ENCODE measurements at places on chromosomes 7 and 10.

- no peak for DNase-seq
Measured at GRCh38 chr7:79789584-79790345, 336.3 kb upstream of the MAGI2 start.

DNA sequence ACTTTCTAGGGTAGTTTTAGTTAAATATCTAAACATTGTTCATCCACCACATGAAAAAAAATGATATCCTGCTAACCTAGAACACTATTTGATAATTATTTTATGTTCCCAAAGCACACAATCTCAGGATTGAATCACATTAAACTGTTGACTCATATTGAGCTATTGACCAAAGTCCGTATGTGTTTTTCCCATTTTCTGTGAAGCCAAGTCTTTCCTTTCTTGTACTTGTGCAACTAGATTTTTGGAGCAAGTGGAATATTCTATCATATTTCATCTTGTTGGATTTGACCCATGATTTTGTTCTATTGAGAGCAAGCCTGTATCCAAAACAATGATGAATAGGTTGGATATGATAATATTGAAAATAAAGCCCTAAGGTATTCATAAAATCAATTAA, 164.6 kb downstream of the SKAP2 start:
- DNase-seq = no peak

- no peak for DNase-seq
Measured at GRCh38 chr10:123146013-123146893, 1.7 kb upstream of the HMX2 start.

DNA sequence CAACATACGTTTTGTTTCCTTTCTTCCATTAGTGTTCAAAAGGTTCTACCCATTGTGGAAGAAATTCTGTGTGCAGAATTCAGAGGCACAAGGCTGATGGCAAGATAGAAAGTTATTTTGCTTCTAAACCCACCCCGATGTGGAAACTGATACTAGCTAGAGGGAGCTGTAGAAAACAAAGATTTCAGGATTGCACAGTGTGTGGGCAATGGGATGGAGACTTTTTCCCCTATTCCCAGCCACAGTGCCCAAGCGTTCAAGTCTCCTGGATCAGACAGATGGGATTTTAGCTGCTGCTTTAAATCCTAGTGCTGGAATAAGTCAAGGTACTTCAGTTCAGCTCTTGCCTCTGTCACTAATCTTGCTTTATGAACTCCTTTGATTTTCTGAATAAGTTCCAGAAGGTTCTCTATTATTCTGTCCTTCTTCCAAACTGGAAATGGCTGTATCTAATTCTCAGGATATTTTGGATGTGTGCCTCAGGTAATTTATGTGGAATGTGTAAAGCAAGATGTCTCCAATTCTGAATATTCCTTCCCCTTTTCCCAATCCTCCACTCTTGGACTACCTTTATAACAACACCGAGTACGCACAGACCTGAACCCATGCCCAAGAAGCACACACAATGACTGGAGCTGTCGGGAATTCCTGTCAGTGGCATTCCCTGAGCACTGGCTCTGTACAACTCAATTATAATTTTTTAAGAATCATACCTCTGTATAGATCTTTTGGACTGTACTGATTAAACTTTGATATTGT, 473.0 kb downstream of the PLXDC2 start:
- no peak for DNase-seq

All from NAMALWA (cell line).